Stimulated activated CD4-positive, alpha-beta T cell treated with anti-CD3 and anti-CD28 coated beads, TNF-alpha, amount 100 ng/mL, for 1 hour (primary cell): ENCODE measurements at places on chromosomes 7 and 10.

DNA sequence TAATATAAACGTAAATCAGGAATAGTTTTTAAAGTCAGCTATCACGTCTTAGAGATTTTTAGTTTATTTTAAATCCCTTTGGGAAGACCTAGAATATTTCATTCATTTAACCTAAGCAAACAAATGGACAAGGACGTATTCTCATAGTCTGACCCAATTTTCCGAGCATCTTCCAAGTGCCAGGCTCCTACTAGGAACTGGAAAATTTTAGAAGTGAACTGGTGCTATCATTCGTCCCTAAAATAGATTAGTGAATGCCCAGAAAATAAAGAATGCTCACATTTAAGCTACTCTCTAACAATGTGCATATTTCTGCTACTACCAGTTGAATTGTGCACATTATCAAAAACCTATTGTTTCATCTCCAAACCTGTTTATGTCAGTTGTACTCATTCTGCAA lies 120.1 kb downstream of the ZFAND4 start:
- DNase-seq = no peak

- no peak for DNase-seq
Observed at GRCh38 chr10:31768467-31768866, 160.2 kb downstream of the ARHGAP12 start.

DNA sequence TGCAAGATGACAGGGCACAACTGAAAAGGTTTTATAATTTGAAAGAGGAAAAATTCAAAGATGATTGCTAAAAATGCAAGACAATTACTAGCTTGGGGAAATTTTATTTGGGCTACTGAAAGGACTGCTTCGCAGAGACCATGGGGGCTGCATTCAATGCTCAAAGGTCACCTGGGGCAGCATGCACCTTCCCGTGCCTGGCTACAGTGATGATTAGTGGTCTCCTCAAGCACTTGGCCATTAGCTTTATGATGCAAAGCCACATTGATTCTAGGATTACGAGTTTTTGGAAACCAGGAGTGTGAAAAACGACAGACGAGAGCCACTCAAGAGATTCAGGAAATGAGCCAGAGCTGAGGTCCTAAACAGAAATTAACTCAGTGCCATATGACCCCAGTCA lies 764.6 kb downstream of the PHTF2 start:
- DNase-seq = no peak

DNA sequence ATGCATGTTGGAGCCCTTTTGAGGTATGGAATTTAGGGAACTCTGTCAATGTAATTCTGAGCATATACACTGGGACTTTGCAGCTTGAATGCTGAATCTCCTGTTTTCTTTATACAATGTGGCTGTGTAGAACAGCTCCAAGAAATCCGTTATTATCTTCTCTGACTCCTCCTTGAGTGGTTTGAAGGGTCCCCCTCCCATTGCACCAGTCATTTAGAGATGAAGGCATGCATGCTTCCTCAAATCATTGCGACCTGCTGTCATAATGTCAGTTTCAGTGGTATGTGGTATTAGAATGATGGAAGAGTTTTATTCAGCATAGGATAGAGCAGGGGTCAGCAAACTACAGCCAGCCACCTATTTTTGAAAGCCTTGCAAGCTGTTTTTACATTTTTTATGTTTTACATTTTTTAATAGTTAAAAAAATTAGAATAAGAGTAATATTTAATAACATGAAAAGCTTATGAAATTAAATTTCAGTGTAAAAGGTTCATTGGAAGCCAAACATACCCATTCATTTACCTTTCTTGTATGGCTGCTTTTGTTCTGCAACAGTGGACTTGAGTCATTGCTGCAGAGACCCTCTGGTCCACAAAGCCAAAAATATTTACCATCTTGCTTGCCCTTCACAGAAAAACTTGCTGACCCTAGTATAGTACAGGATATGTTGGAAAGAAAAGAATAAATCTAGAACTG lies 8.1 kb downstream of the STK17A start:
- no peak for DNase-seq

GRCh38 chr10:87721781-87722180 lies 62.1 kb downstream of the PAPSS2 start:
- DNase-seq = no peak

DNA sequence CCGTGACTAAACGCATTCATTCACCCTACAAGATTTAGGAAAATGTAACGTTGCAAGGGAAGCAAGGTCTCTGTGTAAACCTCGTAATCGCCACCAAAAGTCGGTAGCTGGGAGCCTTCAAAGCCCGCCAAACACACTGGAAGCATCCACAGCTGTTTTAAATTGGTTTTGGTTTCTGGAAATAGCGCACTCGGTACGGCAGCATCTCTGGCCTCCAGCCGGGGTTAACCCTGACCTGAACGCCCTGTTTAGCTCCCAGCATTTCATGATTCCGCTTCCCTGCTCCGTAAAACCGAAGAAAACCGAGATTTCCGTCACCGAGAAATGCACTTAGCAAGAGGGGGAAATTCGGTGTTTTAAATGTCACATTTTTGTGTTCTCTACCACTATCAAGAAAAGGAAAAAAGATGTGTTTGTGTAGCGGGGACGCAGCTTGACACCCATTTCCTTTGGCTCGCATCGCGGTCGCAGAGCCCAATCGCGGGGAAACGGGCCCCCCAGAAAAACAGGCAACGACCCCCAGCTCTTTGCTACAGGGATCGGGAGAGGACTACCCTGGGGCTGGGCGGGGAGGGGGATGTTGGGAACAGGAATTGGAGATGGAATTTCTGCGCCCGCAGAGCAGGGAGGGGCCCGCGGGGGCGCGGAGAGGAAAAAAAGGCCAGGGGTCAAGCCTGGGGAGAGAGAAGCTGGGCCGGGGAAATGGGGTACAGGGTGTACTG lies 646 bp downstream of the SGCE start:
- DNase-seq = no peak

GRCh38 chr10:33337326-33337957 lies 3.0 kb upstream of the NRP1 start:
- DNase-seq = no peak

DNA sequence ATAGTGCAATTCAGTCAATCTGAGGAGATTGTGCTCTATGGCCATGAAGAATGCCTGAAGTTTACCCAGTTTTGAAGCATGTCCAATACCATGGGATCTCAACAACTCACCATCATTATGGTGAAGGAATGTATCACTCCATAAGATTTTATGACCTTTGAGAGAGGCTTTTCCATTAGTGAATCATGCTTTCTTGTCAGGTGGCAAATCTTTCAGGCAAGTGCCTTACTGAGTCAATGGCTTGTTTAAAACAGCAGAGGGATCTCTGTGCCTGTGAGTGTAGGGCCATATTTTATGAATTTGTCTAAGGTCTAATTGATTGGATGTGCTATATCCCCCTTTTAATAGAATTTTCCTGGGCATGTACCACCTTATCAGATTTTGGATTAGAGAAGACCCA lies 131.5 kb downstream of the CCDC7 start:
- no peak for DNase-seq
